ENCODE measurements at places on chromosomes 4 and X. TPM values are rescaled to one million over a fixed set of nuclear protein-coding genes. Genes with fewer than 3 reads are reported as not detected.

The ERAS gene
- 0.40 TPM for total RNA-seq

The AR gene
- 0.67 TPM for total RNA-seq

DNA sequence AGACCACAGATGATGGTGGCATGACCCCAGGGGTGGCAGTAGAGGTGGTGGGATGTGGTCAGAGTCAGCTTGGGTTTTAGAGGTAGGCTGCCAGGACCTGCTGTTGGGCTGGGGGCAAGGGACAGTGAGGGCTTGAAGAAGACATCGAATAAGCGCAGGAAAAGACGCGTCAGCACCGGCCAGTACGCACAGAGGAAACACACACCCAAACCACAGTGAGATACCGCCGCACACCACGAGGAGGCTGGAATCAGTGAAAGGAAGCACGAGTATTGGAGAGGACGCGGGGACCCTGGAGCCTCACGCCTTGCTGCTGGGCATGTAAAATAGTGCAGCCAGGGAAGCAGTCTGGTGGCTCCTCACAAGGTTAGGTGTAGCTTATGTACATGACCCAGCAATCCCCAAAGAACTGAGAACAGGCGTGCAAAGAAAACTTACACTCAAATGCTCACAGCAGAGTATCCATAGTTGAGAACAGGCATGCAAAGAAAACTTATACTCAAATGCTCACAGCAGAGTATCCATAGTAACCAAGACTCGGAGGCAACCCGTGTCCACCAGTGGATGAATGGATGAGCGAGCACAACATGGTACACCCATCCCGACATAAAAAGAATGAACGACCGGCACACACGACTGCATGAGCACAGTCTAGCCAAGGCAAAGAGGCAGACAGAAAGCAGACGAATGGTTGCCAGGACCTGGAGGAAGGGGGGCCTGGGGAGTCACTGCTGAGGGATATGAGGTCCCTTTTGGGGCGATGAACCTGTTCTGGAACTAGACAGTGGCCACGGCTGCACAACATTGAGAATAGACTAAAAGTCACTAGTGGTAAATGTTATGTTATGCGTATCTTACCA, 13.3 kb downstream of the PDZD4 start:
- no peak for DNase-seq

DNA sequence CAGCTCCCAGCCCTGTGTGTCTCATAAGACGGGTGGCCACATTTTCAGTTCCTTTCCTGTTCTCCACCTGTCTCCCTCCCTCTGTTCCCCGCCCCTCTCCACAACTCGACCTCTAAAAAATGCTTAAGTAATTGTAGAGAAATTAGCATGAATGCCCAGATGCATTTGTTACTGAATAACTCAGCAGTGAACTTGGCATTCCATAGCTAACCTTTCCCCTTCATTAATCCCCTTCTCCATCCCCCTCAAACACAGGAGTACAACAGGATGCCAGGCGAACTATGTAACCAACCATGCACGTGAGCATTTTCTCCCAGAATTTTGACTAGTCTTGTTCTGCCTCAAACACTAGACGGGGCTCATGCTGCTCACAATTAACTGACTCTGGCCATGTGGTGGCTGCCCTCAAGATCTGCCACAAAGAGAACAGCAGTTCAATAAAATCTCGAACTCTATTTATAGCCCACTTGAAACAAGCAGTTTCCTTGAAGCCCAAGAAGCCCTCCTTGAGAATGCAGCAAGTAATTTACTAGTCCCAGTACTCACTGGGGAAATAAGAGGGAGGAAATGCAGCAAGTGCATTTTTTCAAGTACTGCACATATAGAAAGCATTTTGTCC, 351.2 kb downstream of the ARHGAP24 start:
- DNase-seq = peak; percentile 75

Measured in SK-MEL-5 (cell line).